Inflammatory macrophage treated with lipopolysaccharide for 4 hours (primary cell): ENCODE measurements at places on chromosomes 4 and X.
A peak's percentile ranks its signal among the peaks of the same experiment; 100 is the strongest.

DNA sequence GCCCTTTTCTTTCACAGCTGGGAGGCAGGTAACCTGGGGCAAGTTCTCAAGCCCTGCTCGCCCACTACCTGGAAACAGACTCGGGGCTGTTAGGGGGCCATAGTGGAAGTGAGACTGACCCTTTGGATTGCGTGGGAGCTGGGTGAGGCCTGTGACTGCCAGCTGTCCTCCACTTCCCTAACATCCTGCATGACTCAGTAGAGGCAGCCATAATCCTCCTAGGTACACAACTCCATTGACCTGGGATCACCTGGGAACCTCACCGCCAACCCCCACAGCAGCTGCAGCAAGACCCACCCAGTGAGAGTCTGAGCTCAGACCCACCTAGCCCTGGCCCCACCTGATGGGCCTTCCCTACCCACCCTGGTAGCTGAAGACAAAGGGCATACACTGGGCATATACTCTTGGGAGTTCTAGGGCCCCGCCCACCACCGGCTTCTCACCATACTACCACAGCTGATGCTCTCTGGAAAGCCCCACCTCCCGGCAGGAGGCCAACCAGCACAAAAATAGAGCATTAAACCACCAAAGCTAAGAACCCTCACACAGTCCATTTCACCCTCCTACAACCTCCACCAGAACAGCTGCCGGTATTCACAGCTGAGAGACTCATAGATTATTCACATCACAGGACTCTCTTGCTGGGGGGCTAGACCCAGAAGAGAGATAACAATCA lies 61.1 kb upstream of the DCTD start:
- no peak for DNase-seq

- no peak for DNase-seq
Measured at GRCh38 chr4:184165291-184165690, 52.4 kb downstream of the ENPP6 start.

DNA sequence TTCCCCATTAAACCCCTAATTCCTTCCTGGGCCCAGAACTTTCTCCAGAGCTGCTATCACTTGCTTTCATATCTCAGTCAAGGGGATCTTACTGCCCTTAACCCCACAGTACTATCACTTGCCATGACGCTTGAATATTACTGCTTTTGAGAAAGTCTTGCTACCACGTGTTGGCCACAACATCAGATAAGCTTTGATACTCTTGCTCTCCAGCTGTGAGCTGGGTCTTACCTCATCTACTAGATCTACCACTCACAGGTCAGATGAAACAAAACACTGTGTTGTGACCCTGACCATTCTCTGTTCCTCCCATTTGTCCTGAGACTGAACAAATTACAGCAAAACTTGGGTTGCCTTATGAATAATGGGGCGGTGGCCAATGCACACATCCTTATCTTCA lies 12.1 kb upstream of the TAPT1 start:
- DNase-seq, result no peak

GRCh38 chr4:2810388-2810787 lies 17.5 kb downstream of the SH3BP2 start:
- no peak for DNase-seq

- DNase-seq, result no peak
Measured at GRCh38 chrX:11427453-11428071, 134.3 kb downstream of the AMELX start.

DNA sequence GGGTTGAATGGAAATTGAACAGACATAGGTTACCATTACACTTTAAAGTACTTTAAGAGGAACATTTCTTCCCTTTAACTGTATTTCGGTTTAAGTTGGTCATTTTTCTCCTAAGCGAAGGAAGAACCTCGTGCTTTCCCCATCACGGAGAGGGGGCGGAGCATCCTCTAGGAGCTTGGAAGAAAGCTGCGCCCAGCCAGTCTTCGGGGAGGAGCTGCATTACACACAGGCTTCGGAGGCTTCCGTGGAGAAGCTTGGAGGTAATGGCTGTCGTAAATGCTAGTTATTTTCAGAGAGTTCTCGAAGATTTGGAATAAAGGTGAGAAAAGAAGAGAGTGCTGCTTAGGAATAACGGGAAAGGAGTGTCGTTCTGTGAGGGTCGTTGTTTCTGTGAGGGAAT lies at the start of gene PWWP3B:
TSS of gene PWWP3B (plus strand) at position 199 of the 400 bp plus-strand sequence. CDS start 37,128 bp downstream, outside the sequence.
- DNase-seq, result no peak

- DNase-seq, result no peak
Measured at GRCh38 chrX:133699023-133699728, 283.9 kb upstream of the GPC4 start.

- no peak for DNase-seq
Measured at GRCh38 chr4:7651461-7651921, 216.8 kb upstream of the PSAPL1 start.

- no peak for DNase-seq
Measured at GRCh38 chr4:64520421-64520820, 111.2 kb upstream of the TECRL start.

DNA sequence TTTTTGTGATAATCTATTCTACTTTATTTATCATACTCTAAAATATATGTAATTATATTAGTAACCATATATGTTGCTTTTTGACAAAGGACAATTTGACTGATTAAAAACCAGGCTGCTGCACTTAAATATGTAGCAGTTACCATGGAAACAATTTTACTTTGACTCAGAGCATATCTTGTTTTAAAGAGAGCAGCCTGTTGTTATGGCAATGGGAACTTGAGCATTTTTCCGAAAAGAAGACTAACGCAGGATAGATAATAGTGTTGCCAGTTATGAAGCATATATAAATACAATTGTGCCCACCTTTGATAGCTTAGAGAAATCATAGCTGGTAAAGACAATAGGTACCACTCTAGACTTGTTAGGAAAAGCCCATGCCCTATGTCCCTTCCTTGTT lies 283.0 kb downstream of the GASK1B start:
- DNase-seq, result no peak

- peak; percentile 10 for DNase-seq
Measured at GRCh38 chr4:77127215-77127614, 29.8 kb upstream of the CCNG2 start.

DNA sequence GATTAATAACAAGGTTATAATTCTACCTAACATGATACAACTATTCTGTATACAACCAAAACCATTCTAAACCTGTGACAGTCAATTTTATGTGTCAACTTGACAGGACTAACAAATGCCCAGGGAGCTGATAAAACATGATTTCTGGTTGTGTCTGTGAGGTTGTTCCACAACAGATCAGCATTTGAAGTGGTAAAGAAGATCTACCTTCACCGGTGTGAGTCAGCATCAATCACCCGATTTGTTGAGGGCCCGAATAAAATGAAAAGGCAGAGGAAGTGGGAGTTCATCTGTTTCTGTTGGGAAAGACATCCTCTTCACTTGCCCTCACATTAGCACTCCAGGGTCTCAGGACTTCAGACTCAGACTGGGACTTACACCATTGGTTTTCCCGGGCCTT lies 187.9 kb downstream of the MAB21L2 start:
- DNase-seq, result no peak

- no peak for DNase-seq
Measured at GRCh38 chr4:25299476-25300203, 12.9 kb upstream of the ZCCHC4 start.

- DNase-seq, result peak; percentile 81
Measured at GRCh38 chr4:9875516-9875915, 94.1 kb downstream of the DRD5 start.

DNA sequence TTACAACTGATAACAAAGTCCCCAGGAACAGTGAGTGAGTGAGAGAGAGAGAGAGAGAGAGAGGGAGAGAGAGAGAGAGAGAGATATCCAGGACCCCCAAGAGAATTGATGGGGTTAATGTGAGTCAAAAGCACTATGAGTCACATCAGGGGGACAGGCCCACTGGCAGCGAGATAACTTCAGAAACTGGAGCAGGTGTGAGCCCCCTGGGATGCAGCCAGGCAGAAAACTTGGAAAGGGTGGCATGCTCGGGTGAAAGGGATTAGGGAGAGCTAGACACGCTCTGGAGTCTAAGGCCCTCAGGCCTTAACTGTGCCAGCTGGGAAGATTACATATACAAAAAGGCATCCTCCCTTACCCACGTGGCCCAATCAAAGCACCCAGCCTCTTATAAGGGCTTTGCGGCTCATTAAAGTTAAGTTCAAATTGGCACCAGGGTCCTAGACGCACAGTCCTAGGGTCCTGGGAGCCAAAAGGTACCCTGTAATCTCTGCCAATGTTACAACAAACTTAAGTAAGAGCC lies 841 bp downstream of the ACOT9 start:
- peak; percentile 43 for DNase-seq

DNA sequence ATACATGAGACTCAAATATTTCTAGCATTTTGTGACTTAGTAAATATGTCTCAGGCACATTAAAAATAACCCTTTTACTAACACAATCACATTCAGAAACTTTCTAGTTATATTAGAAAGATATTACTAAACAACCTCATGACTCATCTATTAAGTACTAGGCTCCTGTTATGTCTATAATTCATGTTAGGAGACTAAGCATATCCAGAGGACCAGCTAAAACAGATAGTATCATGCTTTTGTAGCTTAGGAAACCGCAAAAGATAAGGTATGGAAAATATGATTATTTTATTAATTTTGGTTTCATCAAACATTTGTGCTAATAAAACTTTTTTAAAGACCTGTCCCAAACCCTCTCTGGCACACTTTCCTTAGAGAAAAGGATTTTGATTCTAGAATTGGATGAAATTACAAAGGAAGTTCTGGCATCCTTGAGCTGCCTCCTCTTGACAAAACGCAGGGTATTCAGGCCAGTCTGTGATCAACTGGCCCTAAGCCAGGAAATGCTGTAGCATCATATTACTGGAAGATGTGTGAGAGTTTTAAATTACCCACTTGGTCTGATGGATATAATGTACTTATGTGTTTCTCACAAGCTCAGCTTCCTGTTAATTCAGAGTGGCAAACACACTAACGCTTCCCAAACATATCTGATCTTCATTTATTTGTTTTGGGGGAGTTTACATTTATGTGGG lies 60.4 kb downstream of the NRK start:
- no peak for DNase-seq

- no peak for DNase-seq
Measured at GRCh38 chr4:73723928-73724327, 16.4 kb upstream of the CXCL8 start.

GRCh38 chr4:126431049-126431448 lies 1116.3 kb downstream of the FAT4 start:
- DNase-seq, result no peak

- DNase-seq, result no peak
Measured at GRCh38 chr4:140633124-140633523, 64.4 kb upstream of the UCP1 start.

DNA sequence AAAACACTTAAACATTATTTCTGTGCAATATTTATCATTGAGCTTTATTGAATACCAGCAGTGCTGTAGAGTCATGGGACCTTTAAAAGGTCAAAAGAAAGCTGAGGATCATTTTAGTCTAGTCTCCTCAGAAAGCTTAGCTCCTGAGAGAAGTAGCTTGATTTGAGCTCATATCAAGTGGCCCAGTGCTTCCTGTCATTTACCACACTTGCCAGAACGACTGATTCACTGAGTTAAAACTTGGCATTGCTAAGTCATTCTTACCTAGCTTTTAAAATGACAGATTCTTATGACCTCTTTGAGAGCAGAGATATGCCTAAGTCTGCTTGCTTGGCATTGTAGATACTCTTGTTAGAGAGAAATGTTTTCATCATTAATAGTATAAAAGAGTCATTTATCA lies 15.2 kb downstream of the SEPTIN11 start:
- DNase-seq, result no peak

- no peak for DNase-seq
Measured at GRCh38 chr4:121375262-121375661, 5.6 kb downstream of the QRFPR start.

- no peak for DNase-seq
Measured at GRCh38 chrX:96483647-96484160, 200.9 kb upstream of the DIAPH2 start.

DNA sequence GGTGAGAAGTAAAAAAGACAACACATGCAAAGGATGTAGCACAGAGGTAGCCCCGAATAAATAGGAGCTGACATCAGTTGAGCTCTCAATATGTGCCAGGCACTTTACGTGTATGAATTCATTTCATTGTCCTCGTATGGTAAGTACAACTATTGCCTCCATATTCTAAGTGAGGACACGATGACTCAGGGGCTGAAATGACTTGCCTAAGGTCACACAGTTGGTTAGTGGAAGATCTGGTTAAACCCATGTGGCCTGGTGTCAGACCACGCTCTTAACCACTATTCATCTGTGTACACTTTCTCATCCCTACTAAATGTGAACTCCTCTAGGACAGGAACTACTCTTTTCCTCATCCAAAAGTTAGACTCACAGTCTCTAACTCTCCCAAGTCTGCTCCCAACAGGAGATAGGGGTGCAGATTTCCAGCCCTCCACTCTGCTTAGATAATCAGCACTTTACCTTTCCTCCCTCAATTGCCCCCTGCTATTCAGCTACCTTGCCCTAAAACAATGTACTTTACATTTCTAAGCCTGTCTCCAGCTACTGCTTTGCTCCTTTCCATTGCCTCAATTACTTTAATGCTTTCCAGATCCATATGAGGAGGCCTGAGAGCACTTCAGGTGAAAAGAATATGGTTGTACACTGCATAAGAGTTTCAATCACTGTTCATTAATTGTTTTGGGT lies 58.8 kb upstream of the LHFPL1 start:
- DNase-seq, result no peak

GRCh38 chr4:151581570-151581969 lies 172.6 kb downstream of the FHIP1A start:
- DNase-seq, result no peak

GRCh38 chr4:95272036-95272435 lies 276.7 kb downstream of the UNC5C start:
- no peak for DNase-seq
